ENCODE measurements at places on chromosomes 5 and 9.

DNA sequence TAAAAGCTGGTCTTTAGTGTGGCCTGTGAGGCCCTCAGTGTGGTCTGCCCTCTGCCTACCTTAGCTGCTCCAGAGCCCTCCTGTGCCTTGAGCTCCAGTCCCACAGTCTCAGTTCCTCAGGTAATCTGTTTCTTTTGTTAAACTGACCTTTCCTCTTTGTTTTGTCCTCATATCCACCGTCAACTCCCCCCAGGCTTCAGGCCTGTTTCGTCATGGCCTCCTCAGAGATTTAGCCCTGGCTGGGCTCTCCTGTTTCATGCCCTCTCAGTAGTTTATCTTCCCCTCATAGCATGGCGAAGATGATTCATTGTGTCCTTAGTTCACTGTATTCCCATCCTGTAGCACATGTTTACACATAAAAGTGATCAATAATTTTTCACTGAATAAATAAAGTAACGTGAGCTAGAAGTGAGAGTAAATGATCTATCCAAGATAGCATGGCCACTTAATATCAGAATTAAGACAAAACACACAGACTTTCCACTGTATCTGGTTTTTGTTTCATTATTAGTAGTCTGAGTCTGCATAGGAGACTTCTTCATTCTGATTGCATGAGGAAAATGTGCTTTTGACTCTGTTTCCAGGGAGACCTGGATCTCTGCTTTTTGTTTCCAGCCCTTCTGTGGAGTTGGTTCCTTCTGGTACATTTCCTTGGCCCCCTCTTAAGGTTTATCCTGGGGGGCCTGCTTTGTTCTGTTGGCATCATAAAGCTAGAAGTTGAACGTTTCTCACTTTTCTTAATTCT lies 70.5 kb downstream of the SNX24 start:
- no peak for DNase-seq

- DNase-seq: no peak
Observed at GRCh38 chr5:24208686-24209106, 436.1 kb downstream of the CDH10 start.

DNA sequence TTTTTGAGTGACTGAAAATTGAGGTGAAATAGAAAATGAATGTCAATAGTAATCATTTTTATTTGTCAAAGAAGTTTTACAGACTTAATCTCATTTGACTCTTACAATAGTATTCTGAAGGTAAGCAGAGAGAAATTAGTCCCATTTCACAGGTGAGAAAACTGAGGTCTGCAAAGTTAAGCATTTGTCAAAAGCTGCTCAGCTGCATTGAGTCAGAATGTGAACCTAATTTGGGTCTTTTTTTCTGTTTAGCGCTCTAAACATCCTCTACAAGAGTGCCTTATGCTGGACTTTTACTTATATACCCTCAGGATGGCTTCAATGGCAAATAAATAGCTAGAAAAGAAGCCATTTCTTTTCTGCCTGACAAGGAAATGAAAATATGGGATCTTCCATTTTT lies 135.7 kb downstream of the RASGRF2 start:
- no peak for DNase-seq

DNA sequence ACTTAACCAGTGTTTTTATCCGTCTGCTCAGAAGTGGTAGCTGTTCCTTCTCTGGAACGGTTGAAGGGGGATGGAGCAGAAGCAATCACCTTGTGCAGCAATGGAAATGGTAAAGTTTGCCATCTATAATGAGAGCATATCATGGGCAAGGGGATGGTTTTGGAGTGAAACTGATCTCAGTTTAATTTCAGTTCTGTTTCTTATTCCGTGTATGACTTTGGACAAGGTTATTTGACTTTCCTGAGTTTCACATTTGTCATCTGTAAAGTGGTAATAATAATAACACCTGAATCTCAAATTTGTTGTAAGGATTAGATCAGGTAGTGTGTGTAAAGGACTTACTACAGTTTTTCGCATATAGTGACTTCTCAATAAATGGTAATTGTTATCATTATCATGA lies 106.1 kb downstream of the PCSK1 start:
- no peak for DNase-seq

- no peak for DNase-seq
Observed at GRCh38 chr9:130188860-130189481, 16.8 kb downstream of the NCS1 start.

DNA sequence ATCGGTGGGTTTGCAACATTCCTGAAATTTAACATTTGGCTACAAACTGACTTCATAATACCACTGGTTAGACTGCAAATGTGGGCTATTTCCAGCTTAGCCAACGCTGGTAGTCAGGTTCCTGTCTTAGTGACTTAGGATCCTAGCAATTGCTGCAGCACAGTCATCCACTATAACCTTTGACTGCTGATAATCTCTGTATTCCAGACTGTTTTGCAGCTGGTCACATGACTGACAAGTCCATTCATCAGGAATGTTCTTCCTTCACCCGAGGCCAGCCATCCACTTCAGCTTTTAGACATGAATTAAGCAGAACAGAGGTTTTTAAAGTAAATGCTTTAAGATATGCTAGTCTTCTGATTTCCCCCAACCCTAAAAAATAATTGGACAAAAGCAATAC lies 425.9 kb upstream of the MPDZ start:
- DNase-seq: no peak

DNA sequence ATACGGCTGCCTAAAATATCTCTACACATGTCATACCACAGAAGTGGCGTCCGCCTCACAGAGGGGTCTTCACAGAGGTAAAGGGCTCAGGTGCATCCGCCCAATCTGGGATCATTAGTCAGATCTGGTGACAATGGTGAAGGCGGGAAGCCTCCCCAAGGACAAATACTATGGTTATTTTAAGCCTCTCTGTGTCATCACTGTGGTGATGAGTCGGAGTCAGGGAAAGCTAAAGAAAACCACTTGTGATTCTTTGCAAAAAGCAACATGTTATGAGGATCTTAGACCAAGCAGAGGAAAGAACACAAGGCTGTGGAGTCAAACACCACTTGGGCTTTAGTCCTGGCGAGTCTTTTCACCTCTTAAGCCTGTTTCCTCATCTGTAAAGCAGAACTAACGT lies 190.4 kb downstream of the DRD1 start:
- no peak for DNase-seq

DNA sequence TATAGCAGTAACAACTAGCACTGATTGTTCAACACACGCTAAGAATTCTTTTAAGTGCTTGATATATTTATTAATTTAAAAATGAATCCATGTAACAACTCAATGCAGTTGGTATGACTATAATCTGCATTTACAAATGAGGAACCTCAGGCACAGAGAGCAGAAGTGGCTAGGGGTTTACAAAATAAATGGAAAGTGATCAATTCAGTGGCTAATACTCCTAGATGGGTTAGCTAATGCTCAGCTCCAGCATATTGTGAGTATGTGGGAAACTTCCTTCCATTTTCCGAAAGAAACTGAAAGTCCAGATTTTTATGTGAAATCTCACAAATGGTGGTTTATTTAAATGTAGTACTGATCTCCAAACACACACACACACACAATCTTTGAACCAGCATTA lies 128.0 kb downstream of the RFX3 start:
- no peak for DNase-seq

DNA sequence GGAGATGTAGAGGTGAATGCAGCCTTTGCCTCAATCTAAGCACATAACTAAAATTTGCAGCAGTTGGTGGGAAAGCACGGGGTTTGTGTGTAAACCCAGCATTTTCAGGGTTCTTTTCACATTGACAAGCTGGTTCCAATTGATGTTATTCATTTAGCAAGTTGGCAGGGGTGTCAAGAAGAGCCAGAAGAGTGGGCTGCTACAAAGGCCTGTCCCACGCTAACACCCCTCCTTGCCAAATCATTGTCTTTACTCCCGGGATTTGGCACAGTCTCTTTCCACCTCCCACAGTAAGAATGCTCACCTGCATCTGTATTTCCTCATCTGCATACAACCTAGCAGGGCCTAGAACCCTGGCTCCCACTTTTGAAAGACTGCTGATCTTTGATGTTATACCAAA lies 11.8 kb downstream of the RGMB start:
- DNase-seq: no peak

- DNase-seq: no peak
Observed at GRCh38 chr9:124423591-124423990, 8.3 kb upstream of the PSMB7 start.

GRCh38 chr9:115444959-115445358 lies 327.0 kb upstream of the TNC start:
- no peak for DNase-seq

All from NCI-H1417 treated with DMSO at 0.1 percent for 48 hours (cell line).